ENCODE measurements at places on chromosomes 11 and 22.

DNA sequence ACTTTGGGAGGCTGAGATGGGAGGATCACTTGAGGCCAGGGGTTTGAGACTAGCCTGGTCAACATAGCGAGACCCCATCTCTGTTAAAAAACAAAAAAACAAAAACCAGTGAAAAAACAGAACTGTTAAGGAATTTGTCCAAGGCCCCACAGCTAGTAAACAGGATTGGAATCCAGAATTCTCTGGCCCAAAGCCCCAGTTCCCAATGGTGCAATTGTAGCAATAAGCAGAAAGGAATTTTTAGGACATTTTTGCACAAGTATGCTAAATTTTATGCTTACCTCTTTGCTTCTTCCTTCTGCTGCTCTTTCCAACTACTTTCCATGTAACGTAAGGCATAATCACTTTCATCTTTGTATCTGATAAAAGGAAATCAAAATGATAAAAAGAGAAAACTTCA lies 11.6 kb downstream of the MISFA start:
- DNase-seq: no peak

DNA sequence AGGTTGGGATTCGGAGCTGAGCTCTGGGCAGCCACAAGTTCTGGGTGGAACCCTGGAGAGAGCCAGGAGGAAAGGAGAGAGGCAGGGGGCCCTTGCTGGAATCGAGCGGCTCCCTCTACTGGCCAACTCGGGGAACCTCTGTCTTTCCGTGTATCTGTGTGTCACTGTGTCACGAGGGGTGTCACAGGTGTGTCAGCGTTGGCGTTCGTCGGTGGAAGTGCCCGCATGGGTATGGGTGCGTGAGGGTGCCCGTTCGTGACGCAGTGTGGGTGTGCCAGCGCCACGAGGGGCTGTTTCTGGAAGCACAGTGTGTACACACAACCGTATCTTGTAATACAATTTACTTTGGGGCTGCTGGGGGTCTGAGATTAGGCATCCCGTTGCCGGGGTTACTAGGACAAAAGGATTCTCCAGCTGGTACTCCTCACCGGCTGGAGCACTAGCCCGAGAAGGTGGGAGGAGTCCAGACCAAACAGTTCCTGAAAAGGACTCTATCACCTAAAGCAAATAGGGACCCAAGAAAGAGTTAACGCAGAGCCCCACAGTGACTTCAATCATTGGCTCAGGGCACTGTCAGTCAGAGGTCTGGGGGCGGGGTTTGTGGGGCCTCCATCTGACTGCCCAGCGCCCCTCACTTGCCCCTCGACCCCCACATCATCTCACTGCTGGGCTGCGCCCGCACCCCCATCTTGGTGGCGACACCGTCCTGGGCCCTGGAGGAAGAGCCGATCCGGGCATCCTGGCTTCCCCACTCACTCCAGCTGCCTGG lies 2.6 kb upstream of the BCL9L start:
- DNase-seq: peak; percentile 67

DNA sequence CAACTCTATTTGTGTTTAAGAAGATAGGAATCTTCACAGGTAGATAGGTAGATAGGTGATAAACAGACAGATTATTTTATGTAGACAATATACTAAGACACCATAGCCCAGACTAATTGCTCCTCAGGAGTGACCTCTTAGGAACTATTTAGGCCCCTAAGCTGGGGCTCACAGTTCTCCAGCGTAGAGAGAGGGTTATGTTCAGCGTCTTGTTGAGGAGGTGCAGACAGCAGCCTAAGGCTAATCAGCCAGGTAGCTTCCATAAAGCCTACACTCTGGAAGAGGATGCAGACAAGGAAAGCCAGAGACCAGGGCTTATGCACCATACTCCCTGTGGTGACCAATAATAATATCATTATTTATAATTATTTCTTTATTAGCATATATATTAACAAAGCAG lies 705.2 kb downstream of the LRRC4C start:
- DNase-seq: no peak

DNA sequence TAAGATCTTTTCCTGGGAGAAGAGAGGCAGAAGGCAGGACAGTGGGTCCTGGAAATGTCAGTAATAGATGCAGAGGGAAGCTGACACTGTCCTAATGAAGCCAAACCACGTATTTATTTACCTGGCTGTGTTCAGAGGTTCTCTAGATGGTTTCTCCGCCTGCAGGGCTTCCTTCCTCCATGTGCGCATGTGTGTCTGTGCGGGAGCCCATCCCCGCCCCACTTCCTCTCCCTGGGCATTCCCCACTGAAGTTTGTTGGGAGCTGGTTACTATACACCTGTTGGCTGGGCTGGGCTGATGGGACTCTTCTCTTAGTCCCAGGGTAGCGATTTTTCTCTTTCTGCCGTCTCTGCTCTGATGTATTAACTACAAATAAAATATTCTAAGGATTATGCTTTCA lies 204.9 kb upstream of the TBCEL start:
- DNase-seq: no peak

DNA sequence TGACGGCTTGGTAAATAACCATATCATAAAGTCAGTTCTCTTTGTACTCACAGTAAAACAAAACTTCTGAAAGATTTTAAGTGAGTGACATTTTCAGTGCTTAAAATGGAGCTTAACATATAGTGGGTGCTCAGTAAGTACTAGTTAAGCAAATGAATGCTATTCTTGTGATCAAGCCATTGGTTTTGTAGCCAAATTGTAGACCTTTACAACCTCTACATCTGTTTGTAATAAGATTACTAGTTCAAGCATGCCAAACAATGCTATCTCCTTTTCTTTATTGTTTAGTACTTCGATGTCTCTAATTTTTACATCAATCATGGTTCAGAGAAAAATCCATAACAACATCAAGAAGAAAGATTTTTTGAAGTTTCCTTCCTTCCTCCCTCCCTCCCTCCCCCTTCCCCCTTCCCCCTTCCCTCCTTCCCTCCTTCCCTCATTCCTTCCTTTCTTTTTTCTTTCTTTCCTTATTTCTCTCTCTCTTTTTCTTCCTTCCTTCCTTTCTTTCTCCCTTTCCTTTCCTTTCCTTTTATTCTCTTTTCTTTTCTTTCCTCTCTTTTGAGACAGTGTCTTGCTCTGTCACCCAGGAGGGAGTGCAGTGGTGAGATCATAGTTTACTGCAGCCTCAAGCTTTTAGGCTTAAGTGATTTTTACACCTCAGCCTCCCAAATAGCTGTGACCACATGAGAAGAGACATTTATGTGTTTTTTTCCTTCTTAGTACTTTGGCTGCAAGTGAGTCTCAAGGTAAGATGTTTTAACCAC lies 5.7 kb upstream of the OR51B4 start:
- DNase-seq: no peak

GRCh38 chr11:103927535-103927934 lies 108.9 kb upstream of the DDI1 start:
- no peak for DNase-seq

GRCh38 chr11:134398644-134399292 lies 13.3 kb downstream of the B3GAT1 start:
- no peak for DNase-seq

DNA sequence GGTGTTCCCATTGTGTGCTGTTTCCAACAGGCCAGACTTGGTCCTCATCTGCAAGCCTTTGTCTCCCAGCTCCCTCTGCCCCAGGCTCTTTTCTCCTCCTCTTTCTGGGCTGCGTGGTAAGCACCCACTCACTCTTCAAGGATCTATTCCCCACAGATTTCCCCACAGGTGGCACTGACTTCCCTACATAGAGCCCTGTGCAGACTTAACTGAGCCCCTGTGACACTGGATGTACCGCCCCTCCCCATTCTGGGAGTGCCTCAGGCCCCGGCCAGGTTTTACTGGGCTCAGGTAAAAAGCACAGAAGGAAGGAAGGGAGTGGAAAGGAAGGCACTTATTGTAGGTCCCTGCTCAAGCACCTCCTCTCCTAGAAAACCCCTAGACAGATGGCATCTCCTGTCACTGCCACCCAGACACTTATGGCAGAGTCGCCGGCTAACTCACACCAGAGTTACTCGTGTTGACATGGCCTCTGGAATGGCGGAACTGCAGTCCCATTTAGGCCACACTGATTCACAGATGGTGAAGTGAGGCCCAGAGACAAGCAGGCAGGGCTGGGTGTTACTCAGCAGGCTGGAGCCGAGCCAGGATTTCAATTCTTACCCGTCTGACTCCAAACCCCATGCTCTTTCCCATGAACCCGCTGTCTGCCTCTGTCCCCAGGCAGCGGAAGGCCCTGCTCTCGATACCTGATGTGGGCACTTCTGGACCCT lies 47.2 kb downstream of the LRRC32 start:
- no peak for DNase-seq

- no peak for DNase-seq
Observed at GRCh38 chr22:20569059-20570058, 61.9 kb downstream of the MED15 start.

DNA sequence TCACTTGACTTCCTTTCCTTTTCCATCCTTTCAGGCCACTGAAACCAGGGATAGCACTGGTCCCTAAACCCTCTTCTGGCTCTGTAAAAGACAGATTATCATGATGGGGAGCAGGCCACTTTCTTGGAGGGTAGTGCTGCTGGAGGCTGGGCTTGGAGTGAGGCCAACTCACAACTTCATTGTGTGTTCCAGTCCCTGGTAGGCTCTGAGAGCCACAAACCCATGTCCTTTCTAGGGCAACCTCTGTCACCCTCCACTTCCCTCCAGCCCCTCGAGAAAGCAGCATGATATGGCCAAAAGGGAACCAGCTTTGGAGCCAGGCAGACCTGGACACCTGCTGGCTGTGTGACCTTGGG lies 2.3 kb downstream of the TKFC start:
- no peak for DNase-seq

GRCh38 chr22:37765498-37765897 lies 42.2 kb upstream of the GCAT start:
- no peak for DNase-seq

GRCh38 chr11:119671051-119671450 lies 57.9 kb downstream of the NECTIN1 start:
- no peak for DNase-seq

All from esophagus squamous epithelium (tissue), 5 donors.